ENCODE measurements at places on chromosomes 4 and X.

- DNase-seq = no peak
These were observed 33.6 kb upstream of the KDR start for GRCh38 chr4:55158957-55159356.

DNA sequence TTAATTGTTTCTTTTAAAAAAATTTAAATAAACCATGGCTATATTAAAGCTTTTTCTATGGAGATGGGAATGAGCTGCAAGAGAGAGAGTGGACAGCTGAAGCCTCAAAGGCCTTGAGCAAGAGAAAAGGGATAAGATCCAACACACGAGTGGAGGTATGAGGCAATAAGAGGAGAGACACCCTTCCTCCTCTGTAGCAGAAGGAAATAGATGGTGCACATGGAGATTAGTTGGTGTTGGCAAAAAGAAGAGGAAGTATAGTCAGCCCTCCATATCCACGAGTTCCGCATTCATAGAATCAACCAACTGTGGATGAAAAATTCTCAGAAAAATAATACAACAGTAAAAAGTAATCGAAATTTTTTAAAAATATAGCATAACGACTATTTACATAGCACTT, 3.2 kb downstream of the CXorf38 start:
- DNase-seq = no peak

- DNase-seq = no peak
These were observed 46.4 kb downstream of the GPAT3 start for GRCh38 chr4:83582289-83582785.

GRCh38 chr4:112076919-112077608, 68.2 kb upstream of the FAM241A start:
- no peak for DNase-seq

DNA sequence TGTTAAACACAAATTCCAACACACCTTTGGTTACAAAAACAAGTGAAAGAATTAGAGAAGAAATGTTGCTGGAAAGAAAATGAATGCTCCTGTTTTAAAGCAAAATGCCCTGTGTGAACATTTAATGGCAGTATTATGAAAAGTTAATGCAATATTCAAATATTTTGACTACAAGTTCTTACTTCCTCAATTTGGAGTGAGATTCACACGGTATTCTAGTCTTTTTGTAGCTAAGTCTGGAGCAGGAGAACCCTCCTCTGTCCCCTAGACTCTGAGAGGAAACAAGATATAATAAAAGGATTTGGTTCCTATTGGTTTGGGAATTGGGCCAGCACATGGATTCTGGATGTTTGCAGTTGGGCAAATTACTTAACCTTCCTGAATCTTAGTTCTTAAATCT, 12.7 kb downstream of the MAD2L1 start:
- no peak for DNase-seq

DNA sequence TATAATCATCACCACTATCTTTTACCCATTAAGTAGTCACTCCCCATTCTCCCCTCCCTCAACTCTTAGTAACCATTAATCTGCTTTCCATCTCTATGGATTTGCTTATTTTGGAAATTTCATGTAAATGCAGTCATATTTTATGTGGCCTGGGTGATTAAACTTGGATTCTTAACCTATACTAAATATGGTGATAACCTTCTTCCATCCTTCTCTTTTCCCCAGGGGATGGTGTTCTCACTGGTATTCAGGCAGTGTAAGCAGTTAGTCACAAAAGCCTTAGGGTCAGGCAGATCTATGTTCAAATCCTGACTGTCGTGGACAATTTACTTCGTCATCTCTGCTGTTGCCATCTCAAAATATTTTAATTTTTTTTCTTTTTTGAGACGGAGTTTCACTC, 29.6 kb downstream of the RAB40AL start:
- DNase-seq = no peak

- no peak for DNase-seq
These were observed 348.0 kb upstream of the NR3C2 start for GRCh38 chr4:148790246-148790645.

DNA sequence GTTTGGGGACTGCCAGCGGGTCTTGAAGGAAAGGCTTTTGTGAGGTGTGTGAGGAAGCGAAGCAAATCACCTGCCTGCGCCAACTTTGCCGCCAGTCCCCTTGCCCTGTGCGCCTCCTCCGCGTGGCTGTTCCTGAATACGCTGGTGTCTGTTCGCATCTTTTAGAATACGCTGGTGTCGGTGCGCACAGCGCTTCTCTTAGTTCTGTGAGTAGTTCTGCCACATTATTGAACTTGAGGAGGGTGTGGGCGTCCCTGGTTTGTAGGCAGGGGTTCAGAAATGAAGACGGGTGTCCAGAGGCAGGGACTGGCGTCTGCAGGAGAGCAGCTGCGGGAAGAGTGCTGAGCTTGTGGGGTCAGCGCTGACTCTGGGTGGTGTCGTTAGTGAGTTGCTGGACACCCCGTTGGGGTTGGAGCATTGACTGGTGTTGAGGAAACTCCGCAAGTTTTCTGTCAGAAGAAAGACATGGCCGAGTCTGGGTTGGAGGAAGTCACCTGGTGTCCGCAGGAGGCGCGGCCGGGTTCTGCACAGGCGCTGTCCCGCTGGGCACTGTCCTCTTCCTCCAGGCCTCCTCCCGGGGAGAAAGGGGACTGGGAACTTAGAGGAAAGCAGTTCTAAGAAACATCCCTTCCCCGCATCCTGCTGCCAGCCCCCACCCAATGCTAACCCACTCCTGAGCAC, 930 bp downstream of the ZNF718 start:
- no peak for DNase-seq

DNA sequence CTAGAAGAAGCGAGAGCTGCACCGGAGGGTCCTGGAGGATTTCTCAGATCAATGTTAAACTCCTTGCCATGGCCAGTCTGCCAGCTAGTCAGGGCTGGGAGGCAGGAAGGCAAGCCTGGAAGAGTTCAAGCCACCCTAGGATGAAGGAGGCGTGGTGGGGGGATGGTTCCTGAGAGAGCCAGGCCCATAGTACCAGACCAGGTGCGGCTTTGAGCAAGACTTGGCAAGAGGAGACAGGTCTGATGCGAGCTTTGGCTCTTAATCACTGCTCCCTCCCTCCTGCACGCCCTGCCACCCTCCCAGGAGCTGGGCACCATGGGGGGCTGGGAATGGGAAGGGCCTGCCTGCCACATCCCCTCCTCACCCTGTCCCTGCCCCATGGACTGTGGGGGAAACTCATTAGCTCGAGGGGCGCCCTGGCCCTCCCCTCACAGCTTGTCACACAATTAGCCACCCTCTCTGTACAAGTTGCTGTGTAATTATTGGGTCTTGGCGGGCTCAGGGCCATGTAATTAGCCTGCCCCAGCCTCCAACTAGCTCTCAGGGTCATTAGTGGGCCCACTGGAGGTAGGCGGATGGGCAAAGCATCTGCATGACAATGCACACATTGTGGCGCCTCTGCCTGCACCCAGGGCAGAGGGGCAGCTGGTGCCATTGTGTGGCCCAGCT, 50.3 kb downstream of the EFNB1 start:
- no peak for DNase-seq

DNA sequence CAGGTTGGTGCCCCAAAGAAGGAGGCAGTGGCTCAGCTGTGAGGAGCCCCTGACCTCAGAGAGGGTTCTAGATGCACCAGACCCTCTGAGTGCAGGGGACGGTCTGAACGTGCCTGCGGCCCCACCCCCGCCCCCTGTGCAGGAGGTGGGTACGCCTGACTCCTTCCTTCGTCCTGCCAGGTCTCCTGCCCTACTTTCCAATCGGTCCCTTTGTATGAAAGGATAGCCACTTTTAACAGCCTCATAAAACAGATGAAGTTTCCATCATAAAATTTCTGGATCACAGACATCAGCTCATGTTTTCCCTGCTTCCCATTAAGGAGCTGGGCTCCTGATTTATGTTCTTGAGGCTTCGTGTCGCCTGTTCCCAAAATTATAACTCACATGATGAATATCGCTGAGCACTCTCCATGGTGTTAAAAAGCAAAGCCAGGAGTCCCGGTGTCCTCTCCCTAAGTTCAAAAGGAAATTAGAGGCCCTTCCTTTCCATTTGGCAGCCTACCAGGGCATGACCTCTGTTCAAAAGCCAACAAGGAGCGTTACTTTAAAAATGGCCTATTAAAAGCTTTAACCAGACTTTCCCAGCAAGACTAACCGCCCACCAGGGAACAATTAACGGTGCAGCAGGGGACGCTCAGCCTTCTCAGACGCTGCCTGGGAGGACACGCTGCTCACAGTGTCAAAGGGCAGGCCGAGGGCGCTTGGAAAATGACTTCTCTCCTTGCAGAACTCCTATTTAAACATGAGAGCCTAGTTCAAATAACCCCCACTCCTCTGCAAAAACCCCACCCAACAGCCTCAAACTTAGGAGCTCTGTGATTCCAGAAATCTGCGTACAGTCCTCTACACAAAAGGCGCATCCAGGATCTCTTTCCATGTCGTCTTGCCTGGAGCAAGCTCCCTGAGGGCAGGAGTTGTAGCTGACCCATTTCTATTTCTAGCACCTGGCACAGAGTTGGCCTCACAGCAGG, 181.9 kb downstream of the AFAP1 start:
- no peak for DNase-seq

DNA sequence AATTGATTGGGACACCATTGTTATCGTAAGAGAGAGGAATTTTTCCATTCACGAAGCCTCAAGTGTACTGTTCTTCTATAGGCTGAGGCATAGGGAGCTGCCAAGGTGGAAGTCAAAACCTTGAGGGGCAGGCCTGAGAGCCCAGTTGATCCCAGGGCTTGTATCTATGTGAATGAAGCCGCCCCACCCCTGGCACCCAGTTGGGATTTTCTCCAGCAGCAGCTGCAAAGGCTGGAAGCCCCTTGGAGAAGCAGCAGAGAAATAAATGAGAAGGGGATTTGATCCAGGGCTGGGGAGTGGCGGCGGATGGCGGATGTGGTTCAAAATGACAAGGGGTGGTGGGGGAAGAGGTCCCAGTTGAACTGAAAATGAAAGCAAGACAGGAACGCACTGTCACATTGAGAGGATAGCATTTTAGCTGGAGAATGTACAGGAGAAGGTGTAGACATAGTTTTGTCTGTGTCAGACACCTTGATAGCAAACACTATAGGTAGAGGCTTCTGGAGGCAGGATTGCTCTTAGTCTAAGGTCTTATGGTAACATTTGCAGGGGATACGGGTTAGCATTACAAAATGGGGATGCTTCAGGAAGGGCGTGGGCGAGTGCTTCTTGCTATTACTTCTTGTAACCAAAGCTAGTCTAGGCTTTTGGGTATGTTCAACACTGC, 32.6 kb downstream of the DOCK11 start:
- peak; percentile 68 for DNase-seq

GRCh38 chr4:138766332-138766731, 249.2 kb upstream of the NOCT start:
- DNase-seq = no peak

- DNase-seq = no peak
These were observed 28.2 kb downstream of the UVSSA start for GRCh38 chr4:1375051-1375721.

GRCh38 chr4:8258552-8259212, 10.9 kb upstream of the HTRA3 start:
- DNase-seq = no peak

DNA sequence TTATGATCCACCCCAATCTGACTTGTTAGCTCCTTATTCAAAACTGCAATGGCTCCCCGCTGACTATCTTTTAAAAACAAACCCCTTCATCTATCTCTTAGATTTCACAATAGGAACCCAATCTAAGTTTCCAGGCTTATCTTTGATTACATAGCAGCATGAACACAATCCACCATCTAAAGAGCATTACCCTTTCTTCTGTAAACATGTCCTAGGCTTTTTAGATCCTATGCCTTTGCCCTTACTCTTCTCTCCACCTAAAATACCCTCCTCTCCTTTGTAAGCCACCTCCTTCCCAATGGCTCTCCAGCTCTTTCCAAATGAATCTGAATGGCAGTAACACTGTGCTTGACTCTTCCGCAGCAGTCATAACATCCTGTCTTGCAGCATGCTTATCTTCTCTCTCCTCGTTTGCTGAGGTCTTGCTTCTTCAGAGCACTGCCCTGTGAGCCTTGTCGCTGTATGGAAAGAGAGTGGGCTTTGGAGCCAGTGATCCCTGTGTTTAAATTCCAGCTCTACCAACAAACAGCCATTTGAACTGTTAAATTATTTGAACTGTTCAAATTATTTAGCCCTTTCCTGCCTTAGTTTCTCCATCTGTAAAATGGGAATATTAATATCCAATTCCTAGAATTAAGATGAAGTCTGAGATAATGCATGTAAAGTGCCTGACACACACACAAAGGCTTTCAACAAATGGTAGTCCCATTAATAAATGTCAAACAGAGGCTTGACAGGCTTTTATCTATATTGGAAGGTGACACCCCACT, 16.2 kb upstream of the TSPAN5 start:
- no peak for DNase-seq

- peak; percentile 82 for DNase-seq
These were observed 39.2 kb upstream of the ASMTL start for GRCh38 chrX:1491851-1492349.

- DNase-seq = no peak
These were observed 41.8 kb downstream of the FNIP2 start for GRCh38 chr4:158810487-158811215.

- DNase-seq = no peak
These were observed 25.0 kb downstream of the MFAP3L start for GRCh38 chr4:170001011-170001744.

- no peak for DNase-seq
These were observed 60.2 kb upstream of the MAOA start for GRCh38 chrX:43595931-43596330.

DNA sequence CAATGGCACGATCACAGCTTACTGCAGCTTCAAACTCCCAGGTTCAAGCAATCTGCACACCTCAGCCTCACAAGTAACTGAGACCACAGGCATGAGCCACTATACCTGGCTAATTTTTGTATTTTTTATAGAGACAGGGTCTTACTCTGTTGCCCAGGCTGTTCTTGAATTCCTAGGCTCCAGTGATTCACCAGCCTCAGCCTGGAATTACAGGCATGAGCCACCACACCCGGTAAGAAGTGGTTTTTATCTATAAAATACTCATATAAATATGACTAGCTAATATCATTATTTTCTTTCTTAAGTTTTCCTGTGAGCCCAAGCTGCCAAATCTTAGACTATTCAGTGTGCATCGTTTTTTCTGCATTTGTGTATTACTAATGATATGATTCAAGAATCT, 4.4 kb downstream of the SCFD2 start:
- DNase-seq = no peak

GRCh38 chrX:132751063-132751690, 207.3 kb downstream of the HS6ST2 start:
- DNase-seq = no peak

DNA sequence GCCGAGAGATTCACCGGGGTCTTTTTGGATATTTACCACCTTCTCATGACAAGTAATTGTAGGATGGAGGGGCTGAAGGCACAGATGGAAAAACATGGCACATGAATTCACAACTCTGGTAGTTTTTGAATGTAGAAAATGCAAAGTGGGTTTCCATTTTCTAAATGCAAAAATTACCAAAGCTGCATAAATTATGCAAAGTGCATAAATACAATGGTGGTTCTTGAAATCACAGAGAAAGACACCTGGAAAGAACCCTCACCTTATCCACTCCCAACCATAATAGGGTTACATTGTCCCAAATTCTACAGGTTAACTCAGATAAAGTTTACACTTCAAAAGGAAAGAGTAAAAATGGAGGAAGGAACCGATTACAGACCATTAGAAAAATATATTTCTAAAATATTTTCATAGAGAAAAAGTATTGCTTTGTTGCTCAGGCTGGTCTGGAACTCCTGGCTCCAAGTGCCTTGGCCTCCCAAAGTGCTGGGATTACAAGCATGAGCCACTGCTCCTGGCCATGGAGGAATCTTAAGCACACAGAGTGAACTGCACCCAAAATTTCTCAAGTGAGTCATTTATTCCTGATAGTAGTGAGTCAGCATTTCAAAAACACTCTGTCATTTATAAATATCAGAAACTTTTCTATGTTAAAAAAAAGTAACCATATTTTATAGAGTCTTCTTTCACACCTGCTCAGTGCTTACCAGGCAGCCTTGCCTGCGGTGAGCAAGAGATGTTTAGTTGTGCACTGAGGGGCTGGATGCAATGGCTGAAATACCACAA, 101.4 kb downstream of the FIP1L1 start:
- DNase-seq = no peak
